ENCODE measurements at places on chromosomes 1 and 21.

- DNase-seq: no peak
Measured at GRCh38 chr1:184050636-184051035, 894 bp upstream of the TSEN15 start.

GRCh38 chr21:39108291-39109162, 74.7 kb downstream of the PSMG1 start:
- DNase-seq: no peak

- no peak for DNase-seq
Measured at GRCh38 chr1:164781972-164782371, 223.0 kb downstream of the PBX1 start.

DNA sequence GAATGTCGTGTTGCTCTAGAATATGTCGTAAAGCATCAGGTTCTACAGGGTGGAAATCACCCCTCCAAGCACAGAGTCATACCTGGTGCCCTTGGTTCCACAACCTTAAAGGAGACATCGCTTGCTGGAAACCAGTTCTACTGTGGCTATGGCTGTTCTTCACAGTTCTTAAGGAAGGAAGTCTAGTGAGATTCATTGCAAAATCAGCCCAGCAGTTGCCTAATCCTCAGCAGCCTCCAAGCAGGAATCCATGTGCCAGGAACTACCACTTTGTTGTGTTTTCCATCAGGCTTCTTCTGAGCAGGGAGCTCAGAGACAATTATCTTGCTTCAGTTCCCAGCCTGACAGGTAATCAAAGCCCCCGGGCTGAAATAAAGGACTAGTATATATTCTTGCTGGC, 45.0 kb upstream of the SLC35F3 start:
- no peak for DNase-seq

DNA sequence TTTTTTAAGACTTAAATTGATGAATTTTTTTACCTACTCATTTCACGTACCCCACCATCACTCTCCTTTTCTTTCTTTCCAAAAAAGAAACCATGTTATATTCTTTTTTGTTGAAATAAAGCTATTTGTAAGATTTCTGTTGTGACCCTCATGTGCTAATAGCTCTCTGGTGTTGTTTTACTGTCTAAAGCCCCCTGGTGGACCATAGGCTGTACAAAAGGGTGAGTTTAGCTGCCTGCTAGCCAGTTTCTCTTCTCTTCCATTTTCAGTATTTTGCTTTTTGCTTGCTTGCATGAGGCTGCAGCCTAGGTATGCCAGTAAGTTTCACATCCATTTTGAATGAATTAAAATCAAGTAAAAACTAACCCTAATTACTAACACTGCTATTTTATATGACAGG, 15.6 kb upstream of the VAMP3 start:
- no peak for DNase-seq

GRCh38 chr1:6438047-6438525, 13.5 kb downstream of the ESPN start:
- peak; percentile 79 for DNase-seq

DNA sequence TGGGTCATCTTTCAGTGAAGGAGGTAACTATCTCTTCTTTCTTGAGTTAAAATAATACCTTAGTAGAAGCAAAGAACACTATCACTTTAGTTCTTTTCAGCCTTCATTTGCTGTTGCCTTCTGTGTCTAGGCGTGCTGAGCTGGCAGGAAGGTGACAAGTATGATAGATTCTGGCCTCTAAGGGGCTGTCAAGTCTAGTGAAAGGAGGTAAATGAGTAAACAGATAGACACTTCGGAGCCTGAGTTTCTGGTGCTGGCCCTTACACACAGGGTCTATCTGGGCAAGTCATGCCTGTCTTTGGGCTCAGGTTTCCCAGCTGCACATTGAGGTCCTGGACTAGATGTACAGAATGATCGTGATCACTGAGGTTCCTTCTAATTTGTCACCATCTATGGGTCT, 89.3 kb downstream of the ROR1 start:
- no peak for DNase-seq

- no peak for DNase-seq
Measured at GRCh38 chr1:1664941-1665814, 6.4 kb upstream of the CDK11B start.

GRCh38 chr1:18001725-18002124, 105.9 kb upstream of the IGSF21 start:
- no peak for DNase-seq

GRCh38 chr1:170599033-170599432, 64.9 kb upstream of the PRRX1 start:
- no peak for DNase-seq

DNA sequence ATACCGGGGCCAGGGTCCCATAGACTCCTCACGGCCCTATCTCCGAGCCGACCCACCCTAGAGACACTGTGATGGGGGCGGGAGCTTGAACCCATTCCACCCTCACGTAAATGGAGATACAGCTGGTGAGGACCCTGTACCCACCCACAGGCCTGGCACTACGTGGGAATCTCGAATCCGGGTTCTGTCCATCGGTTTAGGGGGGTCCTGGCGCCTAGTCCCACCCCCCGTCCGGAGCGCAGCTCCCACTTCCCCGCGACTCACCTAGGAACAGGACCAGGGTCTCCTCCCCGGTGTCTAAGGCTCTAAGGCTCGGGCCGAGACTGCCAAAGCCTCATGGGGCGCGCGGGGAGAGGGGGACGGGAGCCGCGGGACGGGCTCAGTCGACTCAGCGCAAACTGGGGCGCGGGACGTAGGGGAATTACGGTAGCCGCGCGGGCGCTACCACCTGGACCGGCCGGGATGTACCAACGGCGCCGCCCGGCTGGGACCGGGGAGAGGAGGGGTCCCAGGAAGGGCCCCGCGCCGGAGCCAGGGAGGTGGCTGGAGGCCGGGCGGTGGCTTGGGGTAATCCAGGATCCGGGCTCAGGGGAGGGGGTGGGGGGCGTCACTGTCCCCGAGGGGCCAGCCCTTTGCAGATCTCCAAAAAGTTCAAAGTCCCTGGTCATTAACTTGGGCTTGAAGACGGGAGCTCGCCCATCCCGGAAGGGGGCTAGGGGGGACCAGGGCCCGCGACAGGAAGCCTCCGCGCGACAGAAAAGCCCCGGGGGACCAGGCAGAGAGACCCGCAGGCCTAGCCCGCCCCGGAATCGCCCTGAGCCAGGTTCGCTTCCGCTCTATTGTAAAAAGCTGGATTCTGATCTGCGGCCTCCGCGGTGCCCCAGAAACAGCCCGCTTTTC, 1.0 kb downstream of the PLEKHG5 start:
- peak; percentile 61 for DNase-seq

DNA sequence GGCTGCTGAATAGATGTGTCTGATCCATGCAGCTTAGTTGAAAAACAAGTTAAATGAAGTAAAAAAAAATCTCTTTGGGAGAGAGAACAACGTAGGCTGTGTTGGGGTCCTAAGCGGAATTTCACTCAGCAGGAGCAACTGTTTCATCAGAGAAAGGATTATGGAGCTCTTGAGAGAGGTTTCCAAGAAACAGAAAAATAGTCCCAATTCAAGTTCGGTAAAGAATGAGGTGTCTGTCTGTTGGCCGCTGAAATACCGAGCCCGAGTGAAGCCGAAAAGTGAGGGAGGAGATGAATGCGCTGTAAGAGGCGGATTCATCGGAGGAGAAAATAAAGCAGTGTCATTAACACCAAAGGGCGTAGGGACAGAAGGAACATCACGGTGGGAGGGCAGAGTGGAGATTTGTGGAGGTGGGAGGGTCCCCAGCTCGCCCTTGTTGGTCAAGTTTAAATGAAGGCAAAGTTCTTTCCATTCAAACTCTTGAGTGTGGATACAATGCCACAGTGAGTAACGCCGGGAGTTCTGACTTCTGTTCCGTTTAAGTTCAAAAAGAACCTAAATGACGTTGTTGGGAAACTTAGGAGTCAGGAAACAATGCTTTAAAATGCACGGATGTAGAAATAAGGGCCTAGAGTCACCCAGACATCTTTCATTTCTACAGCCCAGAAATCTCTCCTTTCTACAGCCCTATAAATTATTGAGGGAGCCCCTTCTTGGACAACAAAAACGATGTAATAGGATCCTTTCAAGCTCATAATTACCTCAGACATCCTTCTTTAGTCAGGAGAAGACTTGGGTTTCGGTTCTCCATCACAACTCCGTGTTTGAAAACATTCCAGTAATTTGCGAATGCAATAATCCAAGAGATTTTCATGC, 15.6 kb upstream of the SLC45A1 start:
- no peak for DNase-seq

DNA sequence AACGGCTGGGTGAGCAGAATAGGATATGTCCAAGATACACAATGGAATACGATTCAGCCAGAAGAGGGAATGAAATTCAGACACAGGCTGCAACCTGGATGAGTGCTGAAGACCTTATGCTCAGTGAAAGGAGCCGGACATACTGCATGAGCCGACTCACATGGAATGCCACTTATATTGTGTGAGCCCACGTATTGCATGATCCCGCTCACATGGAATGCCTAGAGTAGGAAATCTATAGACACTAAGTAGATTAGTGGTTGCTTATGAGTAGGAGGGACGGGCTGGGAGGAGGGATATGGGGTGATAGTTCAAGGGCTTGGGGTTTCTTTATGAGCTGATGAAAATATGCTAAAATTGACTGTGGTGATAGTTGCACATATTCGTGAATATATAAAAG, 26.8 kb downstream of the TMPRSS2 start:
- DNase-seq: no peak

DNA sequence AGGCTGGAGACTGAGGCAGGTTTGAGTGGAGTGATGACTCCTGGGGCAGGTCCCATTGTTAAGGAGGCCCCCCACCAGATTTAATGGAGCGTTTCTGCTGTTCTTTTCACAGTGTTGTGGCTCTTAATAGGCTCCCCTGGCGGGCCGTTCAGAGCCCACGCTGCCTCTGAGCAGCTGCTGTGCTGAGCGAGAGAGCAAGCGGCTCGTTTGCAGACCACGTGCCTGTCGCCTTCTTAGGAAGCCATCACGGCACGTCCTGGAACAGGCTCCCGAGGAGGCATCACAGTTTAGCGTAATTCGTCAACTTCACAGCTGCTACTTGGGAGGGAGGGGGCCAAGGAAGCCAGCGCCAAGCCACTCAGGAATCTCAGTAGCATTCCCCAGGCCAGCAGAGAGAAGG, 70.5 kb upstream of the CTTNBP2NL start:
- DNase-seq: no peak

DNA sequence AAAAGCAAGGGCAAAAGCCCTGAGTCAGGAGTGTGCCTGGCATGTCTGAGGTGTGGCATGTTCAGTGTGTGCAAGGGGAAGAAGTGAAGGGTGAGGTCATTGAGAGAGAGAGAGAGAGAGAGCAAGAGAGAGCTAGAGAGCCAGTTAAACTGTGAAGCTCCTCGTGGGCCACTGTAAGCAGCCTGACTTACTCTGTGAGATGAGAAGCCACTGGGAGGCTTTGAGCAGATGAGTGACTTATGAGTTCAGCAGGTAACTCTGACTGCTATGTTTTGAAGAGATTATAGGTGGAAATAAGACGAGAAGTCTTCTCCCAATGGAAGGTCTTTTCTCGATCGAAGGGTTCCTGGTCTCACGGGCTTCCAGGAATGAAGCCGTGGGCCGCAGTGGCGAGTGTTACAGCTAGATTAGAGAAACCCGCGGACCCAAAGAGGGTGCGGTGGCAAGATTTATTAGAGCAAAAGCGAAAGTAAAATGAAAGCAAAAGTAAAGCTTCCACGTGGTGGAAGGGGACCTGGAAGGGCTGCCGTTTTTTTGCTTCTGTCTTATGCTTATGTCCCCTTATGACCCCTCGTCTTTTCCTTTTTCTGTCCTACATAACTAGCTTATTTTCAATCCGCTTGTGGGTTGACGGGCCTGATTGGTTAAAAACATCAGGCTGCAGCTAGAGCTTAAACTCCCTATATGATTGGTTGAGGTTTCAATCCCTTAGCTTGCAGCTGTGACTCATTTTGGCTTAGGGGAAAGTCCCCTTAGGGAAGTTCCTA, 323.1 kb upstream of the FAM78B start:
- peak; percentile 84 for DNase-seq

DNA sequence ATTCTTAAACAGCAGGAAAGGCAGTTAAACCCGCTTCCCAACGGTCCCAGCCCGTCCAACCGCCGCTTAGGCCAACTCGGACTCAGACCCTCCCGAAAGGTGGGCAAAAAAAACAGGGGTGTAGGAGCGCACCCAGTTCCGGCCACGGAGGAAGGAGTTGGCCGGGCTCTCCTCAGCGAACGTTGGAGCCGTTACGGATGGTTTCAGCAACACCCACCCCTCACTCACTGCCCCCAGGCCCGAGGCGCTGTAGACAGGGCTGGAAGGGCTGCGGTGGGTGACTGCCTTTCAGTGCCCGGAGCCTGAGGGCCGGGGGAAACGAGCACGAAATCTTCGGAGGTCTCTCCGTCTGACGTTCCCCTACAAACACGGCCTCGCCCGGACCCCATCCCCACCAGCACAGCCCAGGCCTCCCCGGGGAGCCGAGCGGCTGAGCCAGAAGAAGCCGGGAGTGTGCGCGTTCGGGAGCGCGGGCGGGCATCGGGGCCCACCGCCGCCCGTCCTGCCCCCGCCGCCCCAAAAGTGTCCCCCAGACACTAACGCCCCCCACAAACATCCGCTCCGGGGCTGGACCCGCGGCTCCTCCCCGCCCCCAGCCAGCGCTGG, 1.3 kb downstream of the KDM5B start:
- DNase-seq: peak; percentile 4

DNA sequence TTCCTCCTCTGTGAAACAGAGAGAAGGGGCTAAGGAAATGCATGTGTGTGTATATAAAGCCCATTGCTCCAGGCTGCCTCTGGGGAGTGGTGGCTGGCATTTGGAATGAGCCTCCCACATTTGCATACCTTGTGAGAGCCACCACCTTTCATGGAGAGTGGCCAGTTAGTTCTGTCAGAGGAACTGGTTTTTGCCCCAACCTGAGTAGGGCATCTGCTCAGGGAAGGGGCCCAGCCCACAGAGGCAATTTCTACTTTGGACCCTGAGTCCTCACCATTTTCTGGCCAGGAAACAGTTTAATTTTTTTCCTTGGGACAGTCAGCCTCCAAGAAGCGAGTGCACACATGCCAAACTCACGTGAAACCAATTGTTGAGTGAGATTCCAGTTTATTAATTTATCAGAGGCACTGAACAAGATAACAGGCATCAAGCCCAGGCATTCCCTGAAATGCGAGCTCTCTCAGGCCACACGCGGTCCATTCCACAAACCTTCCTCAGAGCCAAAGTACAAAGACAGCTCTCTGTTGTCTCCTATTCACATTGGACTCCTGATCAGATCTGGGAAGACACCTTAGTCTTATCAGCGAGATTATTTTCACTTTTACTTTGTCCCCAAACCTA, 1.0 kb upstream of the SLC6A9 start:
- no peak for DNase-seq

GRCh38 chr21:28858424-28858823, 134.3 kb downstream of the LTN1 start:
- DNase-seq: no peak

DNA sequence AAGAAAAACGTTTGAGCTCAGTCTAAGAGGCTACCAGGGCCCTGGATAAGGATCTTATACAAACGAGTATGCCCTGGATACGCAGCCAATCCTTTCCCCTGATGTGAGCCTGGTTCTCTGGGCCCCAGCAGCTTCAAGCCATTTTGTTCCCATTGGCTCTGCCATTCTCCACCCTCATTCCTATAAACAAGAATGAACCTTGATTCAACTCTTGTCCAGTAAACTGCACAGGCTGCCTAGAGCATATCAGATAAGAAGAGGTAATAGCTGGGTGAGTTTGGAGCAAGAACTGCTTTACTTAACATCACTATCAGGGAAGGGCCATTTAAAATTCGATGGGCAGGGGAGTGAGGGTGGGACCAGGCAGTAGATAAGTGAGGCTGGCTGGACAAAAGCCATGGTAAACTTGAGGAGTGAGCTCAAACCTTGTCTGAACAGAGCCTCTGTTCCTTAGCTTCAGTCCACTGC, 11.3 kb downstream of the BTG2 start:
- DNase-seq: no peak

GRCh38 chr1:11138952-11139351, 39.3 kb upstream of the EXOSC10 start:
- no peak for DNase-seq

Data from CD4-positive, alpha-beta T cell treated with Interleukin-12 subunit alpha and Interleukin-12 subunit beta, for 1 hour (primary cell).